DMS53 (cell line): ENCODE measurements at places on chromosomes 7 and 10.

DNA sequence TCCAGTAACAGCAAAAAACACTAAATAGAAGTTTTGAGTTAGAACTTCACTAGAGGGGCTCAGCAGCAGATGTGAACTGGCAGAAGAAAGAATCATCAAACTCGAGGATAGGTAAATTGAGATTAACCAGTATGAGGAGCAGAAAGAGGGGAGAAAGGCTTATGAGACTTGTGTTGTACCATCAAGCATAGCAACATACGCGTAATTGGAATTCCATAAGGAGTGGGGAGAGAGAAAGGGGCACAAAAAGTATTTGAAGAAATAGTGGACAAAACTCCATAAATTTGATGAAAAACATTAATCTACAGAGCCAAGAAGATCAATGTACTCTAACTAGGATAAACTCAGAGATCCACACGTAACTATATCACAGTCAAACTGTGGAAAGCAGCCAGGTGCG lies 48.3 kb downstream of the RBAK start:
- DNase-seq, result no peak

DNA sequence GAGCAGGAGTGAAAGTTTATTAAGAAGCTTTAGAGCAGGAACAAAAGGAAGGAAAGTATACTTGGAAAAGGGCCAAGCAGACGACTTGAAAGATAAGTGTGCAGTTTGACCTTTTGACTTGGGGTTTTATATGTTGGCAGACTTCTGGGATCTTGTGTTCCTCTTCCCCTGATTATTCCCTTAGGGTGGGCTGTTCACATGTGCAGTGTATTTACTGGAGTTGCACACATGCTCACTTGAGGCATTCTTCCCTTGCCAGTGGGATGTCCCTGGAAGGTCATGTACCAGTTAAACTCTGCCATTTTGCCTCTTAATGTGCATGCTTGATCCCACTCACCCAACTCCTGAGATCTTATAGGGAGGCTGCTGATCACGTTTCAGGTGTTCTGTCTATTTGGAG lies 23.4 kb upstream of the ARHGAP12 start:
- DNase-seq, result no peak

DNA sequence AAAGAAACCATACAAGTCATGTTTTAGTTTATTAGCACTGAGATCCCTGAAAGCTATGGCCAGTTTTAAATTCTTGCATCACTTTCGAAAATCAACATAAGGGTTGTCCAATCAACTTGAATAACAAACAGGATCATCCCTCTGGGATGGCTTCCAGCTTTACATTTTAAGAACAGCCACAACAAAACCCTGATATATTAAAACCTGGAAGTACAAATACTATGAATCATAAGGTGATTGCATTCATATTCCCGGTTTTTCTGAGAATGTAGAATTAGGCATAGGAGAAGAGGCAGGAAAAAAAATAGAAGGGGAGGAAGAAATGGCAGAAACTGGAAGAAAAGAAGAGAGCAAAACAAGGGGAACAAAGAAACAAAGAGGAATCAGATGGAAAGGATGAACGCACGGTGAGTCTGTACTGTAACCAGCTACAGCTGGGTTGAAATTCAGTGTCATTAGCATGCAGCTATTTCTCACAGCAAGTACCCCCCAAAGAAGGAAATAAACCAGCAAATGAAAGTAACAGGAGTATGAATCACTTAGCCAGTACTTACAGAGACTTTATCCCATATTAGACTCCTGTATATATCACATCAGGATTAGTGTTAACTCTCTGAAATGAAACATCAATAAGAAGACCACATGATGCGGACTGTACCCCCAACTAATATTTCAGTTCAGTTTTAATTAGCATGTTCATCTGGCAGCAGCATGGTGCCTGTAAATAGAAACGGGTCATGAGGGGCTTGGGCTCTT lies 301.3 kb downstream of the RNLS start:
- DNase-seq, result no peak

- DNase-seq, result peak; percentile 16
Measured at GRCh38 chr7:136956671-136957070, 88.2 kb downstream of the CHRM2 start.

DNA sequence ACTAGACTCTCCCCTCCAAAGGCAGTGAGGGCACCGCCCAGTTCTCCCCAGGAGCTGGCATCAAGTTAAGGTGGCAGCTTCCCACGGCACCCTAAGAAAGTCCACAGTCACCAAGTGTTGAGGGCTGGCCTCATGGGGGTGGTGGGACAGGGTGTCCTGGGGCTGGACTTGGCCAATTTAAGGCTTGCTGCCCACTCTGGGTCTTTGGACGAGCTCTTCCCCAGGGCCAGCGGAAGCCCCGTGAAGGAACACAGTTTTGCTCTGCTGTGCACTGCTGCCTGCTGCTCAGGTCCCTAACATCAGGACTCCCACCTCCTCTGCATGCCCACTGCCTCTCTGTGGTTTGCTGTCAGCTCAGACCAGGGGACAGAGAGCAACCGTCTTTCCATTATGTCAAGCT lies 57.3 kb upstream of the TMEM72 start:
- DNase-seq, result no peak

GRCh38 chr10:45418849-45419675 lies 45.0 kb downstream of the ALOX5 start:
- DNase-seq, result peak; percentile 94

- DNase-seq, result no peak
Measured at GRCh38 chr10:130483691-130484467, 347.7 kb downstream of the GLRX3 start.

DNA sequence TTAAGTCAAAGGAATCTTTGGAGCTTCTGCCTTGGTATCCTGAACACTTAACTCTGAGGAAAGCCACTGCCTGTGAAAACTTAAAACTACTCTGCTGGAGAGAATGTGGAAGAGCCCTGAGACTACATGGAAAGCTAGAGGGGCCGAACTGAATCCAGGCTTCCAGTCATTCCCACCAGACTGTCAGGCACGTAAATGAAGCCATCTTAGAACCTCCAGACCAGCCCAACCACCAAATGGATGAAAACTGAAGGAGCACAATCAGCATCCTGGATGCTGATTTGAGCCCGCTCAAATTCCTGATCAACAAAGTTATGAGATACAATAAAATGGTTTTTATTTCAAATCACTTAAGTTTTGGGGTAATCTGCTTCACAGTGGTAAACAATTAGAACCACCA lies 30.8 kb downstream of the TNPO3 start:
- DNase-seq, result no peak

DNA sequence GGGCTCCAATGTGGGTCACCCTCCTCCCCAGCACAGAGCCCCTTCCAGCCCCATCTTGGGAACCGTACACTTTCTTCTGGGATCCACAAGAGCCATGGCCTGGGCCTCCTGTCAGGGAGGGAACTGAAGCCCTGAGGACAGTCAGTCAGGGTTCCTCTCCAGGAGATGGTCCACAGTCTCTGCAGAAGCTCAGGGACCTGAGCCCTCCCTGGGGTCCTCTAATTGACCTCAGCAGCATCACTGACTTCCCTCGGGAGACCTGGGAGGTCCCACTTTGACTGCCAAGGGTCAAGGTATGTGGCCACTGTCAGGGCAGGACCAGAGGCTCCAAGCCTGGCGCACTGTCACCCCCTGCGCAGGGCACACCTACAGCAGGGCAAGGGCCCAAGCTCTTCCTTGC lies 32.3 kb downstream of the NOD1 start:
- DNase-seq, result no peak

- DNase-seq, result no peak
Measured at GRCh38 chr7:20359341-20359963, 28.8 kb downstream of the ITGB8 start.

GRCh38 chr7:107152011-107152410 lies 16.8 kb upstream of the HBP1 start:
- peak; percentile 16 for DNase-seq

GRCh38 chr7:107353701-107354100 lies 116.2 kb upstream of the GPR22 start:
- DNase-seq, result no peak

- no peak for DNase-seq
Measured at GRCh38 chr7:15862016-15862780, 175.7 kb upstream of the MEOX2 start.

DNA sequence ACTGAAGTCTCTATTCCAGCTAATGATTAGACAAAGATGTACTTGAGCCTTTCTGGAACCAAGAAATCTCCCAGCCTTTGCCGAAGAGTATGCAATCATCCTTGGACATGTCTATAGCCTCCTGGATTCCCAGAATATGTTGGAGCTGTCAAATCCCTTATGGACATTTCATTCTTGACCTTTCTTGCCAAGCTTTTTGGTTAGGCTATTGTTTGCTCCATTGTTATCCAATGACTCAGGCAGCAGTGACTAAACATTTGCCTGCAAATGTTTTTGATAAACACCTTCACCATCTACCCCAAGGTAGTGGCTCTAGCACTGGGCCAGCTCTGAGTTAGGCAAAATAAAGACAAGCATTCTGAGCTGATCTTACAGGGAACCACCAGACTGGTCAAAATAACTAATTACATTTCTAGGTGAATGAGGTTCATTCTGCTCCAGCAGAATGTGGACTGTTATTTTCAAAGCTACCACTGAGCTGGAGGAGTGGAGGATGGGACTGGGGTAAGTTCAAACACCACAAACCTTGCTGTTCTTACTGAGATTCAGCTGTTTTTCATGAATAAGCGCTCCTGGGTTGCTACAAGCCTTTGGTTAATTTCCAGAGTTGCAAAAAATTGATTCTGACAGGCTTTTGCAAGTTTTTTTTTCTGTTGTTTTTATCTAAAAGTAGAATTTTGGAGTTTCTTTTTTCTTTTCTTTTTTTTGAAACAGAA lies 81.0 kb downstream of the TMEM270 start:
- DNase-seq, result peak; percentile 86

DNA sequence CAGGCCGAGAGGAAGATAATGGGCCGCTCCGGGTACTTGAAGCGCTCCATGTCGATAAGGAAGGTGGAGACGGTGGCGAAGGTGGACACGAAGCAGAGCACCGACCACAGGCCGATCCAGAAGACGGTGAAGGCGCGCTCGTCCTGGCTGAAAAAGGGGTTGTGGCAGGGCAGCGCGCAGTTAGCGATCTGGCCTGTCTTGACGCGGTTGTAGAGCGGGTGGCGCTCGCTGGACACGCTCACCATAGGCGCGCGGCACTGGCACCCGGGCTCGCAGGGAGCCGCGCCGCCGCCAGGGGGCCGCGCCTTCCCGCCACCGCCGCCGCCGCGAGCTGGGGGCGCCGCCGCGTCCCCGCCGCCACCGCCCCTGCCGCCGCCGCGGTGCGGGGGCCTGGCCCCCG lies 1.6 kb downstream of the FZD8 start:
- peak; percentile 45 for DNase-seq

DNA sequence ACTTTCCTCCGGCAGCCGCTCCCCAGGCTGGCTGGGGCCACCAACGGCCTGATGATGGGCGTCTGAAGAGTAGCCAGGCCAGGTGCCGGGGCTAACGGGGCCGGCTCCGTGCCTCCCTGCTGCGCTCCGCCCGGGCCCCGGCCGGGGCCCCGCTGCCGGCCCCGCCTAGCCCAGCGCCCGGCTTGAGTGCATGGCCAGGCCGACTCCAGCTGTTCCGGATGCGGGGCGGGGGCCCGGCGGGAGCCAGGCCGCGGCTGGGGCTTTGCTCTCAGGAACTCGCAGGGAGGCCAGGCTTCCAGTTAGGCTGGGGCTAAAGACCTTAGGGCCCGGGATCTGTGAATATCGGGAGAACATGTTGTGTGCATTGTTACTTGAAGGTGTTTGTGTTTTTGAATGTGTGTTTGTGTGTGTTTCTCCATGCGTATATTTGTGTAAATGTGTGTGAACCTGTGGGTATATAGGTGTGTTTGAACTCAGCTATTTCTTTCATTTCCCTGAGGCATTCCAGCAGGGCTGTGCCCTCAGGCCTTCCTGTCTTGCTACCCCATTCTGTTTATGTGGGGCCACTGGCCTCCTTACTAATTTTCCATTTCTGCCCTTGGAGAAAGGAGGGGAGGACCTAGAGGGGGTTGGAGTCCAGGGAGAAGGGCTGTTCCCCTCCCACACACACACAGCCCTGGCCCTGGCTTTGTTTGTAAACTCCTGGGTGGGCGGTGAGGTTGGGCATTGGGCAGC lies 1.1 kb upstream of the LBX1 start:
- DNase-seq, result peak; percentile 49

GRCh38 chr10:34526758-34527730 lies 288.1 kb downstream of the PARD3 start:
- DNase-seq, result peak; percentile 47

- no peak for DNase-seq
Measured at GRCh38 chr7:116899308-116899707, 36.9 kb downstream of the CAPZA2 start.

DNA sequence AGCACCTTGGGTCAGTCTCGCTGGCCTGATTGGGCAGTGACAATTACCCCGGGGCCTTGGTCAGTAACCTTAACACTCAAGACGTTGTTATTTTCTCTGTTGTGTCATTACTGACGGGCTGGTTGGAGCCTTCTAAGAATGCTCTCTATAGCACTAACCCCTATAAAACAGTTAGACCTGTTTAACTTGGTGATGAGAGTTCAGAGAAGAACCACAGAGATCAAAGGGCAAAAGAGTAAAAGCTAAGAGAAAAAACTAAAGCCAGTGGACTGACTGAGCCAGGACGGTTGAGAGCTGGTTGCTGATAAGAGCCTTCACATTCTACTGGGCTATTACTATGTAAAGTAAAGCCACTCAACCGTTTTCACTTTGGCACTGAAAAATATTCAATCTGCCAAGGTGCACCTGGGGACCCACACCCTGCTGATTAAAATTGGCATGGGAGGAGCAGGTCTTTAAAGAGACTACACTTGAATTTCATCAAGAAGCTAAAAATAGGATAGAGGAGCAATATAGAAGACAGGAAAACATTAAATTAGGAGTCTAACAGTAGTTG lies 13.6 kb upstream of the ITGB1 start:
- DNase-seq, result no peak

GRCh38 chr10:102433619-102434046 lies 1.3 kb upstream of the CUEDC2 start:
- DNase-seq, result no peak

DNA sequence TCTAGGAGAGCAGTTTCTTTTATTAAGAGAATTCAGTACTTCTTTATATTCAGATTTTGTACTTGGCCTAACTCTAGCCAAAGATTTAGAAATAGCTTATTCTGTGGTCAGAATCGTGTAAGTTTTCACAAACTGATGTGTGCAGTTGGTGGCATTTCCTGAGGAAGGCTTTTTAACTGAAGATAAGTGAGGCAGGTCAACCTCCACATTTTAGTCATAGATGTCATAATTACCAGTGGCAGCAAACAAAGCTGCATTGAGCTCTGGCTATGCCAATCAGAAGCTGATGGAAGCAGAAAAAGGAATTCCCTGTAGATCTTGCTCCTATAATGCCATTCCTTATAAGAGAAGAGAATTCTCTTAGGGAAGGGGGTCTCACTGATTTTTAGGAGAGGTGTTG lies 141.3 kb upstream of the SP8 start:
- DNase-seq, result no peak

- DNase-seq, result no peak
Measured at GRCh38 chr7:157807510-157807909, 470.7 kb downstream of the DNAJB6 start.

- DNase-seq, result no peak
Measured at GRCh38 chr10:72663971-72664370, 28.0 kb upstream of the MCU start.

DNA sequence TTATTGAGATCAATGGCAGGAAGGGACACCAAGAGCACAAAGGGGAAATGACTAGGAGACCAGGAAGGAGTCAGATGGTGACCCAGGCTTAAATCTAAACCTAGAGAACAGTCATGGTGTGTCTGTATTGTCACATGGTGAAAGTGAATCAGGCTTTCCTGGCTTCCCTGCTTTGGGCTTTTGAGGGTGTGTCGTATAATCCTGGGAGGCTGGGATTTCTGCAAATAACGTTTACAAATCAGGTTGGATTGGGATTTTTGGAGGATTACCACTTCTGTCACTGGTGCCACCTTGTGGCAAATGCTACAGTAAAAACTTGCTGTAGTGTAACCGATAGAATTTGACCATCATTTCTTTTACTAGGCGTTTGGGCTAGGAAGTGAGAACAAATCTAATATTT lies 502.6 kb downstream of the NRG3 start:
- DNase-seq, result peak; percentile 71
